CD4-positive, CD25-positive, alpha-beta regulatory T cell (primary cell): ENCODE measurements at places on chromosomes 7 and 10. TPM values are rescaled to one million over a fixed set of nuclear protein-coding genes. Genes with fewer than 3 reads are reported as not detected.

Gene SSC4D
- polyA plus RNA-seq: not detected

Gene NPFFR1
- polyA plus RNA-seq: not detected

Gene ADRB1
- not detected for polyA plus RNA-seq

Gene FBXO24
- polyA plus RNA-seq: 0.22 TPM

Gene CFAP70
- polyA plus RNA-seq: 0.09 TPM
